ENCODE measurements at places on chromosomes 2 and 18. TPM values are rescaled to one million over a fixed set of nuclear protein-coding genes. Genes with fewer than 3 reads are reported as not detected.
A peak's percentile ranks its signal among the peaks of the same experiment; 100 is the strongest.

GRCh38 chr2:158512323-158512722, 55.6 kb downstream of the PKP4 start:
- no peak for DNase-seq
- no peak overlapping the region for H3K4me3 ChIP-seq
- H3K4me1 ChIP-seq: no peaks in the 10 kb centered on the region
- no peak overlapping the region for H3K27ac ChIP-seq

DNA sequence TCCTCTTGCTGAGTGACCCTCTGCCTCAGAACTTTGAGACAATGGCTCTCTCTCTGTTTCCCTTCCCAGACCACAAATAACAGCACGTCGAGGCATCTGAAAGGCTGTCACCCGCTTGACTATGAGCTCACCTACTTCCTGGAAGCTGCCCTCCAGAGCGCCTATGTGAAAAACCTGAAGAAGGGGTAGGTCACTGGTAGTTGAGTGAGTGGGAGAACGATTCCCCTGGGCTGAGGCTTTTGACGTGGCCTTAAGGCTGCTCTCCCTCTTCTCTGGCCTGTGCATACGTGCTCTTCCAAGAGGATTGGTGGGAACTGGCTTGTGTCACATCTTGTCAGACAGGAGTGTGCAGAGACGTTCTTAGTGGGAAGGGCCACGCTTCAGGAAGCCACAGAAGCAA, 63.1 kb upstream of the MCFD2 start:
- no peak overlapping the region for H3K4me3 ChIP-seq
- peaks cover 60% of the 10 kb centered on the region for H3K4me1 ChIP-seq
- H3K27ac ChIP-seq: peak overlapping the region; percentile 50
- no peaks in the 10 kb centered on the region for H3K27me3 ChIP-seq
- peaks cover 14% of the 10 kb centered on the region for H3K36me3 ChIP-seq

GRCh38 chr2:64145119-64145518, 899 bp upstream of the PELI1 start:
- H3K27me3 ChIP-seq: no peaks in the 10 kb centered on the region
- H3K4me3 ChIP-seq: no peak overlapping the region
- DNase-seq: no peak
- H3K4me1 ChIP-seq: peaks cover 3% of the 10 kb centered on the region

The CRYGD gene
- not detected for total RNA-seq

- H3K4me1 ChIP-seq: no peaks in the 10 kb centered on the region
- no peaks in the 10 kb centered on the region for H3K27me3 ChIP-seq
- no peak for DNase-seq
- H3K27ac ChIP-seq: no peak overlapping the region
- no peaks in the 10 kb centered on the region for H3K36me3 ChIP-seq
Measured at GRCh38 chr2:13986119-13986720, 646.3 kb upstream of the LRATD1 start.

GRCh38 chr2:64166212-64166611, 22.0 kb upstream of the PELI1 start:
- DNase-seq: no peak
- H3K36me3 ChIP-seq: no peaks in the 10 kb centered on the region
- H3K27ac ChIP-seq: no peak overlapping the region

The FHOD3 gene
- not detected for total RNA-seq

The ANKRD53 gene
- total RNA-seq: 2.2 TPM

The NXPH2 gene
- total RNA-seq: not detected

The GALNT13 gene
- total RNA-seq: not detected

The RDH14 gene
- 13.5 TPM for total RNA-seq

The TLX2 gene
- total RNA-seq: 0.45 TPM

- H3K36me3 ChIP-seq: no peaks in the 10 kb centered on the region
- no peaks in the 10 kb centered on the region for H3K27me3 ChIP-seq
- DNase-seq: no peak
Measured at GRCh38 chr2:43038034-43038695, 188.2 kb downstream of the ZFP36L2 start.

- no peaks in the 10 kb centered on the region for H3K36me3 ChIP-seq
- no peak overlapping the region for H3K27ac ChIP-seq
- H3K4me3 ChIP-seq: no peak overlapping the region
- H3K4me1 ChIP-seq: peaks cover 7% of the 10 kb centered on the region
Measured at GRCh38 chr2:135999899-136000298, 14.5 kb upstream of the DARS1 start.

DNA sequence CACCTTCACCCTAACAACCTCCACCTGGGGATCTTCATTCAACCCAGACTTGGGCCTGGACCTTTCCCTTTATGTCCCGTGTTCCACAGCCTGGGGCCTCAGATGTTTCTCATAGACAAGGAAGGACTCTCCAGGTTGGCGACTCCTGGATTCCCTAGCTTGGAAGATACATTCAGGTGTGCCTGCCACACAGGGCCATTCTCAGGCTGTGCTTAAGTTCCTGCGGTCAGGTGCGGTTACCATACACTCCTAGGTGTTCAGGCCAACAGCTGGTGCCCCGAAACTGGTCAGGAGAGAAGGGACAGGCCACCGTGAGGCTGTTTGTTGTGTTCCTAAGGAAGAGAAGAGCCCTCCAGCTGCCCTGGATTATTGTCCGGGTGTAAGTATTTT, 15.6 kb downstream of the SLC4A3 start:
- DNase-seq: no peak
- H3K4me1 ChIP-seq: peaks cover 26% of the 10 kb centered on the region
- H3K27ac ChIP-seq: no peak overlapping the region
- no peak overlapping the region for H3K4me3 ChIP-seq
- peaks cover 2% of the 10 kb centered on the region for H3K27me3 ChIP-seq

DNA sequence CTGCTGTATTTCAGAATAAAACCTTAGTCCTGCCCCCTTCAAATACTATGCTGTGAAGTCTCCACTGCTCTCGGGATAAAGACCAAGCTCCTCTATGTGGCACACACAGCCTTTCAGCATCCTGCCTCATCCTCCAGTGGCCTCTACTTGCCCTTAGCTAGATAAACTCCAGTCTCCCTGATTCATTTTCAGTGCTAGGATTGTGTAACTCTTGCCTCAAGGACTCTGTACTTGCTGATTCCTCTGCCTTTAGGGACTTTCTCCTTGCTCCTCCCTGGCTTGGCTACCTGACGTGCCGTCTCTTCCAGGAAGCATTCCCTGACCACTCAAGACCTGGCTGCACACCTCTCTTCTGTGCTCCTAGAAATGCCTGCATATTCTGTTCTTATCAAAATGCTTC, 416.7 kb downstream of the MTX2 start:
- H3K27me3 ChIP-seq: peaks cover 11% of the 10 kb centered on the region
- H3K27ac ChIP-seq: no peak overlapping the region
- no peak for DNase-seq
- H3K4me1 ChIP-seq: no peaks in the 10 kb centered on the region
- H3K36me3 ChIP-seq: no peaks in the 10 kb centered on the region

- no peak for DNase-seq
- no peaks in the 10 kb centered on the region for H3K36me3 ChIP-seq
- H3K4me3 ChIP-seq: peak overlapping the region; percentile 6
- H3K27ac ChIP-seq: no peak overlapping the region
- peaks cover 6% of the 10 kb centered on the region for H3K27me3 ChIP-seq
Measured at GRCh38 chr18:55585920-55586561, 2.0 kb downstream of the TCF4 start.

GRCh38 chr2:69272803-69273471, 114.1 kb downstream of the GFPT1 start:
- no peak overlapping the region for H3K27ac ChIP-seq
- no peak for DNase-seq
- H3K36me3 ChIP-seq: no peaks in the 10 kb centered on the region
- peaks cover 3% of the 10 kb centered on the region for H3K27me3 ChIP-seq
- no peaks in the 10 kb centered on the region for H3K4me1 ChIP-seq
- no peak overlapping the region for H3K4me3 ChIP-seq

The CXCR2 gene
- 35.3 TPM for total RNA-seq

DNA sequence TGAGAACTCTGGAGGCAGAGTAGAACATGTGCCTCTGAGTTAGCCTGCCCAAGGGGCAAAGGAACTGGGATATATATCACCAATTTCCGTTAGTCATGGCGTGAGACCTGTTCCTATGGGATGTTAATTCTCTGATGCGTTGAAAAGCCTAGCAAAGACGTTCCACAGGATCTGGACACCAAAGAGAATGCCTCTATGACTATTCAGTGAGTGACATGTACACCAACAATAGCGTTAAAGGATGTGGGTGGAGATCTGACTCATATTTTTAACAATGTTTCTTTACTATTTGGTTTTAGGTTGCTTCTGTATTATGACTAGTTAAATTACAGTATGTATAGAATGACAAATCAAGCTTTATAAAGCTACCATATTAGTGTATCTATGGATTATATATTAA, 320.9 kb upstream of the MC4R start:
- H3K4me3 ChIP-seq: no peak overlapping the region
- no peak overlapping the region for H3K27ac ChIP-seq
- H3K27me3 ChIP-seq: no peaks in the 10 kb centered on the region
- H3K36me3 ChIP-seq: no peaks in the 10 kb centered on the region
- H3K4me1 ChIP-seq: no peaks in the 10 kb centered on the region

GRCh38 chr2:213251618-213252017, 32.6 kb upstream of the SPAG16 start:
- no peaks in the 10 kb centered on the region for H3K27me3 ChIP-seq
- H3K36me3 ChIP-seq: no peaks in the 10 kb centered on the region
- no peak overlapping the region for H3K27ac ChIP-seq
- no peaks in the 10 kb centered on the region for H3K4me1 ChIP-seq
- no peak for DNase-seq

GRCh38 chr2:157696036-157696435, 67.4 kb upstream of the ACVR1C start:
- H3K27me3 ChIP-seq: no peaks in the 10 kb centered on the region
- no peaks in the 10 kb centered on the region for H3K4me1 ChIP-seq
- DNase-seq: no peak
- H3K27ac ChIP-seq: no peak overlapping the region
- H3K36me3 ChIP-seq: no peaks in the 10 kb centered on the region
- H3K4me3 ChIP-seq: no peak overlapping the region

DNA sequence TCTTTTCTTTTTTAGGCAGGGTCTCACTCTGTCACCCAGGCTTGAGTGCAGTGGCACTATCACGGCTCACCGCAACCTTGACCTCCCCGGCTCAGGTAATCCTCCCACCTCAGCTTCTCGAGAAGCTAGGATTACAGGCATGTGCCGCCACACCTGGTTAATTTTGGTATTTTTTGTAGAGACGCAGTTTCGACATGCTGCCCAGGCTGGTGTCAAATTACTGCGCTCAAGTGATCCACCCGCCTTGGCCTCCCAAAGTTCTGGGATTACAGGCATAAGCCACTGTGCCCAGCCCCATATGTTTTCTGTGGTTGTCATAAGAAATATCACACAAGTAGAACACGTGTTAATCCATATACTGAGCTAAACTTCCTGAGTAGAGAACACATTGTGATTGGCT, 14.6 kb downstream of the ENOSF1 start:
- no peak overlapping the region for H3K27ac ChIP-seq
- H3K27me3 ChIP-seq: no peaks in the 10 kb centered on the region
- no peak for DNase-seq

The MYL1 gene
- total RNA-seq: not detected

GRCh38 chr2:105712166-105712915, 32.4 kb upstream of the NCK2 start:
- no peak overlapping the region for H3K4me3 ChIP-seq
- H3K27me3 ChIP-seq: no peaks in the 10 kb centered on the region
- DNase-seq: no peak
- no peaks in the 10 kb centered on the region for H3K36me3 ChIP-seq
- no peak overlapping the region for H3K27ac ChIP-seq
- H3K4me1 ChIP-seq: no peaks in the 10 kb centered on the region

DNA sequence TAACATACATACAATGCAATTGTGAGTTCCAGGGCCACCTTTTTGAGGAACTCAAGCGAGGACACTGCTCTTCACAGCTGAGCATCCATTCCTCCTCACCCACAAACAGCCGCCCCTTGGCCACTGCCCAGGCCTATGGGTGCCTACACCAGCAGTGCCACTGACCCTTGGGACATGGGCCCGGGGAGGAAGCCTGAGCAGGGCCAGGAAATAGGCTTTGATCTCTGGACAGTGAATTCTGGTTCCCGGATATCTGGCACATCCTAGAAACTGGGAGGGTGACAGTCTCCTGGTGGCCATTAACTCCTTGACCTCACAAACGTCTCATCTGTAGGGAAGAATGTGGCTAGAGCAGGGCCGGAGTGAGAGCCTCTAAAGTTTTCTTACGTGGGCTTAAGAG, 5.5 kb upstream of the TTL start:
- H3K4me1 ChIP-seq: peaks cover 10% of the 10 kb centered on the region
- H3K27me3 ChIP-seq: no peaks in the 10 kb centered on the region
- H3K27ac ChIP-seq: no peak overlapping the region
- no peak for DNase-seq

The GDF7 gene
- total RNA-seq: 0.05 TPM

The B3GNT7 gene
- total RNA-seq: 87.5 TPM

GRCh38 chr2:191385416-191386160, 140.4 kb downstream of the MYO1B start:
- no peaks in the 10 kb centered on the region for H3K36me3 ChIP-seq
- no peak overlapping the region for H3K27ac ChIP-seq
- no peak for DNase-seq
- H3K4me3 ChIP-seq: no peak overlapping the region
- peaks cover 2% of the 10 kb centered on the region for H3K27me3 ChIP-seq

DNA sequence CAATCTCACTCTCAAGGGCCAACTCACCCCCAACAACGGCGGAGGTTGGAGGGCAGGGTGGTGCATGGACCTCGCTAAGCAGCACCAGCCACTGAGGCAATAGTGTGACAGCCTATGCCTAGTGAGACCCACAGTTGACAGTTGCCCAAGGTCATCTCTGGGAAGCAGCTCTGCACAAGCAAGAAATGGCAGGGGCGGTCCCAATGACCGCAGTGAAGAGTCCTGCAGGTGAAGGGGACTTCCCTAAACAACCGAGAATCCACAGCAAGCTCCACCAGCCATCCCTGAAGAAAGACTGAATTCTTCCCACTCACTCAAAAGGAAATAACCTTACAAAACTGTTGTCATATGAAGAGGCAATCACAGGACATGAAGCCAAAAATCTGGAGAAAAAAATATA, 313.4 kb upstream of the ID2 start:
- DNase-seq: no peak
- no peak overlapping the region for H3K27ac ChIP-seq
- H3K36me3 ChIP-seq: no peaks in the 10 kb centered on the region
- no peaks in the 10 kb centered on the region for H3K27me3 ChIP-seq

- H3K27me3 ChIP-seq: no peaks in the 10 kb centered on the region
- no peak overlapping the region for H3K4me3 ChIP-seq
- H3K27ac ChIP-seq: no peak overlapping the region
- H3K4me1 ChIP-seq: no peaks in the 10 kb centered on the region
- H3K36me3 ChIP-seq: no peaks in the 10 kb centered on the region
Measured at GRCh38 chr18:1806884-1807615, 764.3 kb downstream of the METTL4 start.

The EFEMP1 gene
- total RNA-seq: not detected

GRCh38 chr2:208358758-208359631, 47.6 kb upstream of the PTH2R start:
- no peaks in the 10 kb centered on the region for H3K27me3 ChIP-seq
- H3K36me3 ChIP-seq: peaks cover 23% of the 10 kb centered on the region
- no peak overlapping the region for H3K27ac ChIP-seq
- no peaks in the 10 kb centered on the region for H3K4me1 ChIP-seq
- peak overlapping the region; percentile 21 for H3K4me3 ChIP-seq

- H3K4me1 ChIP-seq: no peaks in the 10 kb centered on the region
- no peaks in the 10 kb centered on the region for H3K36me3 ChIP-seq
- H3K27ac ChIP-seq: no peak overlapping the region
- no peaks in the 10 kb centered on the region for H3K27me3 ChIP-seq
- no peak for DNase-seq
- no peak overlapping the region for H3K4me3 ChIP-seq
Measured at GRCh38 chr2:145059914-145060313, 540.0 kb upstream of the ZEB2 start.
